ENCODE measurements at places on chromosomes 1 and 21.
A peak's percentile ranks its signal among the peaks of the same experiment; 100 is the strongest.

DNA sequence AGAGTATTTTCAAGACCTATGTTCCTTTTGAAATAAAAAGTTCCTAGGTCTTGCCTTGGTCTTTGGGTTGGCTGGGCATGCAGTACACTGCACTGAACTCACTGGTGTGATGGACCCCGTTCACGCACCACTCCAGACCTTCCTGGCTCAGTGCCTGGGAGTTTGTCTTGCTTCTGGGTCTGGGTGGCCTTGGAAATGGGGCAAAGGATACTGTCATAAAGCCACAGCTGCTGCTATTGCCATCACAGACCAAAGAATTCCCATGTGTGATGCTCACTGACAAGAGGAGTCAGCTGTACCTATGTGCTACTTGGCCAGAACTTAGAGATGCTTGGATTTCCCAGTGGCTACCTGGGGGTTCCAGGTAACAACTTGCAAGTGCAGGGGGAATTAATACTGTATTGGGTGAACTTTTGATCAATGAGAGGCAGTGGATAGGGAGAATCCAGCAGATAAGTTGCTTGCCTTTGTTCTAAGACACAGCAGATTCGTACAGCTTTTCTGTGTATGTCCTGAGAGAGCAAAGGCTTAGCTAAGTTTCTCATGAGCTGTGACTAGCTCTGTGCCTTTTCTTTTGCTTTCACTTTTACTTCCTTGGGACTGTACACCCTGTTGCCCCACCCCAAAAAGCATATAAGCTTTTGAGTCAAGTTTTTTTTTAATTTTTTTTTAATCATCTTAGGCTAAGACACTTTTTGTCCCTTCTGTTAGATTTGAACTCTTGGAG is 115.3 kb downstream of the RUNX1 start:
- DNase-seq: no peak

- no peak for DNase-seq
These were observed 56.6 kb upstream of the RPL11 start for GRCh38 chr1:23634840-23635651.

- no peak for DNase-seq
These were observed 57.7 kb upstream of the NUF2 start for GRCh38 chr1:163263818-163264655.

DNA sequence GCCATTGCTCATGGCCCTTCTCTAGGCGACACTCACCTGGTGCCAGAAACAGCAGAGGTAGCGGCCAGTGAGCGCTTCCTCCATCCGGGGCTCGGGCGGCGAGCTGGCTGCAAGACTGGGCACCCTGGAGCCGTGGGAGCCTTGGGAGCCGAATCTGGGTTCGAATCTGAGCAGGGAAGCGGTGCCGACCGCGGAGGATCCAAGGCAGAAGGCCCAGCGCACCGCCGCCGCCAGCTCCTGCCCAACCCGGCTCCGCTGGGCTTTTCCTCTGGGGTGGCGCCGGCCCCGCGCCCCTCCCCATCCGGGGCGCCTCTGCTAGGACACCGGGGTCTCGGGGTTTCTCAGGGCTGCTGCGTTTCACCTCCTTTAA is 1.7 kb upstream of the PRDM16 start:
- DNase-seq: no peak

- DNase-seq: no peak
These were observed 63.0 kb downstream of the VCAM1 start for GRCh38 chr1:100782473-100783039.

- DNase-seq: no peak
These were observed 16.2 kb upstream of the TSNAX start for GRCh38 chr1:231512147-231512698.

DNA sequence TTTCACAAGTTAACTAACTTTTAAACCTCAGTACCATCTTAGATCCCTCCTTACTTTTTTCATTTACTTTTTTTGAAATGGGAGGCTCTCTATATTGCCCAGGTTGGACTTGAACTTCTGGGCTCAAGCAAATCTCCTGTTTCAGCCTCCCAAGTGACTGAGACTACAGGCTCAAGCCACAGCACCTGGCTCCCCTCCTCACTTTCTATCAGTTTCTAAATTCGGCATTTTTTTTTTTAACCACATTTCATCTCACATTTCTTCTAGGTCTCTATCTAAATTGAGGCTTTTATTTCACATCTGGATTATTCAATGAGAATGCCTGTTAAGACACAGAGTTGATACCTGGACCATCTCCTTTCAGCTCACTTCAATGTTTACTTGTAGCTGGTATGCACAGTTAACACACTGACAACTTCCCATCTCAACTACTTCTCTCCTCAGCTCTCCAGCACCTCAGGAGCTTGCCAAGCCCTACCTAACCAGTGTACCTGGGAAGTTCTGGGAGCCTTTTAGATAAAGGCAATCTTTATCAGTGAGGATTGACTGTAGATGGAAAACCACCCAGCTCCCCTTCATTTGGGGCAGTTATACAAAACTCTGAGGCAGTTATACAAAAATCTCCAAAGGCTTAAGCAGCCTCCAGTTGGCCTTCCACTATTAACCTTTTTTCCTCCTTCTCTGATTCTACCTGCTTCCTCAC is 3.4 kb downstream of the USP33 start:
- no peak for DNase-seq

DNA sequence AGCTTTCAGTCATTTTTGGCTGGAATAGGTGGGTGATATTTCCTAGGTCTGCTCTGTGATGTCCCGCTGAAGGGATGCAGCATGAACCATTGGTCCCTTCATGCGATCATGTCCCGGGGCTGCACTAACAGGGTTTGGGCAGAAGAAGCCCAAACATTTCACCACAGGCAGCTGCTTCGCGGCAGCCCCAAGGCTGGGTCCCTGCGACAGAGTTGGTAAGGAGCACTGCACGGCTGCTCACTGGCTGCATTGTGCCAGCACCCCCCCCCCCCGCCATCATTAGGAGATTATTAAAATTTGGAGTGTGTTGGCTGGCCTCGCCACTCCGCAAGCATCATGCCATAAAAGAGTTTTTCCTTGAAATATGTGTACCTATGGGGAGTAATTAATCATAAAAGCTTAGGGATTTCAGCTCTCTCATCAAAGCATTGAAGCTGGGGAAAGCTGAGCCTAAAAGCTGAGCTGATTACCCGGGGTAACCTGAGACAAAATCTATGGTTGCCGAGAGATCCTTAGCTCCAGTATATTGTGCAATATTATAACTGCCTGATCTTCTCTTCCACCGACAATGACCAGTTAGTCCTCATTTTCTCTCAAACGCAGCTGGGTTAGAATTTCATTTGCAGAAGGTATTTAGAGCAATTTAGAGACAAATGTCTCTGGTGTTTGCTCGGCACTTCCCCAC is 62.5 kb downstream of the PEX14 start:
- peak; percentile 92 for DNase-seq

DNA sequence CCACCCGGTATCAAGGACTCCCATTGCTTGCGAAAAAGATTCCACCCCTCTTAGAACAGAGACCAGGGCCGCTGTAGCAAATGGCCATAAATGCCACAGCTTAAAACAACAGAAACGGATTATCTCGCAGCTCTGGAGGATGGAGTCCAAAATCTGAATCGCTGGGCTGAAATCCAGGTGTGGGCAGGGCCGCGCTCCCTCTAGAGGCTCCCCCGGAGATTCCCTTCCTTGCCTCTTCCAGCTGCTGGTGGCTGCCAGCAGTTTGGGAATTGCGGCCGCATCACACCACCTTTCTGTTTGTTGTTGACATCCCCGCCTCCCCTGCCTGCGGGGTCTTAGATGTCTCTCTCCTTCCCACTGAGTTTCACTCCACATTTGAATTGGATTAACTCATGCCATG is 15.6 kb downstream of the PDE9A start:
- DNase-seq: no peak

GRCh38 chr1:88774151-88774556 is 90.1 kb downstream of the PKN2 start:
- no peak for DNase-seq

GRCh38 chr1:56339093-56339492 is 240.3 kb downstream of the PLPP3 start:
- no peak for DNase-seq

DNA sequence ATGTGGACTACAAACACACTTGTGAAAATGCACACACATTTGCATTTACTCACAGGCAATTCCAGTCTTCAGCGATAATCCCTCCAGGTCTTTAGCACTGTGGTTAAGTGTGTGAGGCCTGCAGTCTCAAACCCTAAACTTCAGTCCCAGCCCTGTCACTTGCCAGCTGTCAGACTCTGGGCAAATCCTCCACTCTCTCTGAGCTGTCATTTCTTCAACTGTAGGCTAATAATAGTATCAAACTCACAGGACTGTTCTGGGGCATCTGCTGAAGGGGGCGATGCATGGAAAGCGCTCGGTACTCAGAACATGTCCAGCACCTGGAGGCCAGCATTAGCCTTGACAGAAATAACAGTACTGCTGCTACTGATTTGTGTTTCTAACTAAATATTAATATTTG is 48.2 kb downstream of the NEK2 start:
- DNase-seq: no peak

- DNase-seq: no peak
These were observed 7.5 kb downstream of the TRAPPC10 start for GRCh38 chr21:44019568-44019958.

DNA sequence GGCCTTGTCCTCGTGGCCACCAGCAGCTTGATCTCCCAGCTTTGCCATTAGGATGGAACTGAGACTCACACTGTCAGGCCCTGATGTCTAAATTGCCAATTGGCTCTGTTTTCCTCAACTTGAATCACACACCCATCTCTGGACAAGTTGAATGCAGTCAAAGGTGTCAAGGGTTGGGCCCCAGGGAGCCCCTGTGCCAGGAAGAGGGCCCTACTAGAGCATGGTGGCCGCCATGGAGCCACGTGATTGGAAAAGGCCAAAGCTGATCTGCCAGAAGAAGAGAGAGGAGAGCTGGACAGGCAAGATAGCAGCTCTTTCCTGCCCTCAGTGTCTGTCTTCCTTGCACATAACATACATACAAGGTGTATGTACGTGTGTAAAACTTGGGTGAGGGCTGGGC is 54.9 kb upstream of the NEK2 start:
- DNase-seq: no peak

DNA sequence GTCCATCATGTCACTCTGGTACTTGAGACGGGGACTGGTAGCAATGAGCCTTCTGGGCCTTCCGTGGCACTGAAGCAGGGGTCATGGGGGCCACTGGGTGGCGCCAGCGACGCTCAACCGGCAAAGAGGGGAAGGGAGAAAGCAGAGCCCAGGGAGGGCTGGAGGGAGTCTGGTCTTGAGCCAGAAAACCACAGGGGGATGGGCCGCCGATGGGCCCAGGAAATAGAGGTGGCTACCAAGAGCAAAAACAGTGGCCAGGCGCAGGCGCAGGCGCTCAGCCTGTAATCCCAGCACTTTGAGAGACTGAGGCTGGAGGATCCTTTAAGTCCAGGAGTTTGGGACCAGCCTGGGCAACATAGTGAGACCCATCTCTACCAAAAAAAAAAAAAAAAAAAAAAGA is 21.8 kb downstream of the EXOC8 start:
- DNase-seq: no peak

- no peak for DNase-seq
These were observed 16.7 kb upstream of the PSMD4 start for GRCh38 chr1:151237678-151238466.

DNA sequence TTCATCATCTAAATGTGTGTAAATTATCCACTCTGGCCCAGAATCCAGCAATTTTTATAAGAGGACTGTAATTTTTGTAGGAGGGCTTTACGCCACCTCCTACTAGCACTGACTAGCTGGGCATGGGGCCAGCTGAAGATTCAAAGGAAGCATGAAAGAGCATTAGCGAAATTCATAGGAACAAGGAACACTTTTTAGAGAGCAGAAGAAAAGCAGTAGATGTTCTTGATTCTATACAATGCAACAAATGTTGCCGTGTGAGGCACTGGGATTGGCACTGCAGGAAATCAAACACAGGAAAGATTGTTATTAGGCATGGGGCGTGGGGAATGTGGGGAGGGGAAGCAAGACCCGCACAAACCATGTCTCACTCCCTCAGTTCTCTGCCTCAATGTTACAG is 58.4 kb upstream of the PARP1 start:
- no peak for DNase-seq

DNA sequence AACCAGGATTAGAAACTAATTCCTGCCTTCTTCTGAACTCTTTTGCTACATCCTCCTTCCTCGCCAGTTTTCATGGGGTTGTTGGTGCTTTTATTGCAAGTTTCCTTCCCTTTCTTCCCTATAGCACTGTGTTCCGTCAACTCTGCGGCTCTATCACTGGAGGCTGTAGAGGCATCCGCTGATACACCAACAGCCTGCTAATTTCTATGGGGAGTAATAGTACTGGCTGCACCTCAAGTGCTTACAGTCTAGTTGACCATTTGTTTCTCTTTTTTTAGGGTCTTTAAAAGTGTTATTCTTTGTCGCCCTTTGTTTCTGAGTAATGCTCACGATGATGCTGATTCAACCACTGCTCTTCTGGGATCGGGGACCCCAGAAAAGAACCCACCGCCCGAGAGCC is 746 bp downstream of the MIS18A start:
- DNase-seq: no peak
